ENCODE measurements at places on chromosomes 16 and 17.
A peak's percentile ranks its signal among the peaks of the same experiment; 100 is the strongest.

DNA sequence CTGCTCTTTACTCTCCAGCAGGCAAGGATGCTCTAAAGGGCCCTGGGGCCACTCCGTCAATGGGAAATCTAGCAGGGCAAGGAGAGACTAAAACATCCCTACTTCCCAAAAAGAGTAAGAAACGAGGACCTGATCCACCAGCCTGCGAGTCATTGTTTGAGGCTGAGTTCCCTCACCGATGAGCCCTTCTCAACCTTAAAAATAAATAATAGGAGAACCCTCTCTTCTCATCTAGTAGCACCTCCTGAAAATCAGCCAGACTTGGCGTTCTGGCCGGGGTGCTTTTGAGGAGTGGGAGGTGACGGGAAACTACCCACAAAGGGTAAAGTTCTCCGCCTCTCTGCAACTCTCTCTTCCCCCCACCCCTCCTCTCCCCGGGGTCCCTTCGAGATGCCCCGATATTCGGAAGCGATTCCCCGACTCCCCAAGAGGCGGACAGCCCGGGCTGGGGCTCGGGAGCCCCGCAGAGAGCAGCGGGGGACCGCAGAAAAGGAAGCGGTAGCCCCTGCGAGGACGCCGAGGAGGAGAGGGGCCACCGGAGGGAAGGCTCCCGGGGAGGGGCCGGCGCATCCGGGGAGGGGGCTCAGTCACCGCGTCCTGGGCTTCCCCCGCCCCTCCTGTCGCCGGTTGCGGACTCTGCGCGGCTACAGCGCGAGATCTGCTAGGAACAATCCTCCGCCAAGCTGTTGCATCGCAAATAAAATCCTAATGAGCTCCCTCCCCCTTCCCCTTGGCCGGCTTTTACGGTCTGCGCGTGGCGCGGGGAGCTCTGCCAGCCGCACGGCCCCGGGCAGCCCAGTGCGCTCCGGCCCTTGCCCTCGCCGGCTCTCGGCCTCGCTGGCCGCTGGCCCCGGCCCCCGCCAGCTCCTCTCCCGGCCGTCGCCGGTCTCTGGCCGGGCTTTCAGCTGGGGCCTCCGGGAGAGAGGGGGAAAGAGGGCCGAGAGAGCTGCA lies 1.3 kb downstream of the HOXB9 start:
- DNase-seq: no peak

GRCh38 chr17:65078441-65079160 lies 22.1 kb upstream of the GNA13 start:
- peak; percentile 63 for DNase-seq

GRCh38 chr17:1362065-1362848 lies 37.8 kb downstream of the YWHAE start:
- DNase-seq: no peak

- no peak for DNase-seq
These were observed 11.2 kb upstream of the COG7 start for GRCh38 chr16:23464196-23464595.

DNA sequence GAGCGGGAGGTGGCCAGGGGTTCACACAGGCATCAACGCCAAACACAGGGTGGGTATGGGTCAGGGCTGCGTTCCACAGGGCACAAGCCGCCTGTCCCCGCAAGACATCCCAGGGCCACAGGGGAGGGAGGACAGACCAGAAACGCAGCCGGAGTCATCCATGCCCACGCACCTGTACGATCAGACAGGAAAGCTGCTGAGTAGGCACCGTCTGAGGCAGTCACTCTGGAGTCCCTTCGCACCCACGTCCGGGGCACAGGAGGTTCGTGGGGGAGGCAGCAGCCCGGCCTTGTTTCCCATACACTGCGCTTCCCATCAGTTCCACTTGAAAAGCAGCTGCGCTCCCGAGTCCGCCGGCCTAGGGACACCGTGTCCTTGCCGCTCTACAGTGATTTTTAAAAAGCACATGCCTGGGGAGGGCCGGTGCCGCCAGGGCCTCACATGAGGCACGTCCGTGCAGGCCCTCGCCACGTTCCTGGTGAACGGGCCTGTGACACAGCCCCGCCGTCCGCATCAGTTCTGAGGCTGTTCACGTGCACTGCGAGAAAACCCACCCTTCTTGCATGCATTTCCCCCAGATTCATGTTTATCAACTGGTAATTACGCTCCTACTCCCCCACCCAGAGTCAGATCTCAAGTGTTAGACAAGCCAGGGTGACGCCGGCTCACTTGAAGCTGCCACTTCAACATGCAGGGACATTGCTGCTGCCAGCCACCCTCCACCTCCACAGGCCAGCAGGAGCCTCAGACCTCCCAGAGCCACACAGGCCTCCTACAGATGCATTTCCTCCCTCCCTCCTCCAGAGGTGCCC lies 34.8 kb downstream of the WDR45B start:
- no peak for DNase-seq

- peak; percentile 93 for DNase-seq
These were observed 96.9 kb upstream of the ADAMTS18 start for GRCh38 chr16:77531752-77532151.

GRCh38 chr16:84109598-84110335 lies 7.0 kb downstream of the MBTPS1 start:
- DNase-seq: no peak

DNA sequence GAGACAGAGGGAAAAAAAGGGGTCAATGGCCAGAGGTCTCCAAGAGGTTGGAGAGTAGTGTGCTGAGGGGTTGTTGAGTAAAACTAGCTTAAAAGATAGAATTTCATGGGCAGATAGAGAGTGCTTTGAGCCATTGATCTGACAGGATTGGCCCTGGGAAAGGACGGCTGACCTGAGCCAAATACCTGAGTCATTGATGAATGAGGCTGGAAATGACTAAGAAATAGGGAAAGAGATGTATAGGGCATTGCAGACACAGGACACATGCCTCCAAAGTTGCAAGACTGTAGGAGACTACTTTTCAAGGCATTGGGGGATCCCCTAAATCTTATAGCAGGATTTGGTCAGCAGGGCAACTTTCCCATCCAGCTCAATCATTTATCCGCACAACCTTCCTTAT lies 168.7 kb downstream of the ABCC12 start:
- DNase-seq: no peak

- no peak for DNase-seq
These were observed 49.0 kb upstream of the DHX40 start for GRCh38 chr17:59516451-59516850.

All from fibroblast of skin of right quadriceps (primary cell).